NCI-H748 treated with DMSO at 0.1 percent for 48 hours (cell line): ENCODE measurements at places on chromosomes 2 and 18.
A peak's percentile ranks its signal among the peaks of the same experiment; 100 is the strongest.

DNA sequence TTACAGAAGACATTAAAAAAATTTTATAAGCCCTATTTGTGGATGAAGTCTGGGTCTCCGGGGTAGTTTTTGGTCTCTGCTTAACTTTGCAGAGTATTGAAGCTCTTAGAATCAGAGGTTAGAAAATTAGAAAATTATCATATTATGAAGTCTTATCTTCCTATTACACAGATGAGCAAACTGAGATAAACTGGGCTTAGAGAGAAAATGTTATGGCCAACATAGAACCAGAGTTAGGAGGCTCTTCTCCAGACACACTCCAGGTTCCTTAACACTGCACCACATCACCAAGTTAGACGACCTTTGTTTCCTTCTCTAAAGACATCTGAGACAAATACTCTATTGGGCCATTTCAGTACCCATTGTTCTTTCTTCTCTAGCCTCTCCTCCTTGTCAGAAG is 36.7 kb upstream of the NEB start:
- DNase-seq, result no peak

DNA sequence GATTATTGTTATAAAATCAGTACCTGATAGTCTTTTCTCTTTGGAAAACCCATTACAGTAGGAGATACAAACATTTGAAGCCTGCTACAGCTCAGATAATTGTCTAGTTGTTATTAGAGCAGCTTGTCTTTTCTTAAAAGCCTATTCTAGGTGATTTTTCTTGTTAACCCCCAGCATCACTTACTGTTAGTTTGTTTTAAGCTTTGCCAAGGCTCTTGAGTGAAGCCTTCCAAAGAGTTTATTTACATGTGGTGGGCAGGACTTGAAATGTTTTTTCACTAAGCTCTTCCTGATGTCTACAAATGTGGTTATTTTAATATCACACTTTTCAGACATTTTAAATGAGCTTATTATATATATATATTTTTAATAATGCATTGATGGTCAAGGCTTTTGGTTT is 791.3 kb downstream of the PLCL1 start:
- no peak for DNase-seq

DNA sequence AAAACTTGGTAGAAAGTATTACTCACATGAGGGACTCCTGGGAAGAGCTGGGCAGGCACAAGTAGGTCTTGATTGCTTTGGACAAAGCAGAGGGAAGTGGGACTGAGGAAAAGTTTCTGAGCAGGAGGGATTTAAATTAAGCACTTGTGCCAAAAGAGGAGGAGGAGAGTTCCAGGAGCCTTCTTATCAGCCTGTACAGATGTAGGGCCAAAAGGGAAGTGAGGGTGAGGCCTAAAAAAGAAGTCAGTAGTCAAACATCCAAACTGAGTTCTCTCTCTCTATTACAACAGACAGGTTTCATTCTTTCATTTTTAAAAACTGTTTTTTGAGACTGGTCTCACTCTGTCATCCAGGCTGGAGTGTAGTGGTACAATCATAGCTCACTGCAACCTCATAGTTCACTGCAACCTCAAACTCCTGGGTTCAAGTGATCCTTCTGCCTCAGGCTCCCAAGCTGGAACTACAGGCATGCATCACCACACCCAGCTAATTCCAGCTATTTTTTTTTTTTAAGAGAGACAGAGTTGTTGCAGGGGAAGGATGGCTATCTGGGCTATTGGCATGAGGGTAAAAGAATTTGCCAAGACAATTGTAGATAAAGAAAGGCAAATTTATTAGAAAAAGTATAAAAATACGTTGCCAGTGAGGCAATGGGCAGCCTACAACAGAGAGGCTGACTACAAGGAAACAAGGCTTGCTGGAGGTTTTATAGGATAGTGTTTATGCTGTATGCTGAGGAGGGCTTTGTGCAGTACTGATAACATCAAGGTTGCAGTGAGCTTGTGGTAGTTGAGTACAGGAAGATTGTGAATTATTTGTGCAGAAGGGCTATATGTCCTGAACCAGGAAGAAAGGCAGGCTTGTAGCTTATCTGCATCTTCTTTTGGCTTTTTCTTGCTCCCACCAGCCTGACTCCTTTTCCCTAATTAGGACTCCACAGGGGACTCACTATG is 29.0 kb downstream of the CFAP210 start:
- no peak for DNase-seq

- DNase-seq, result no peak
Measured at GRCh38 chr2:24877646-24878045, 42.4 kb downstream of the ADCY3 start.

DNA sequence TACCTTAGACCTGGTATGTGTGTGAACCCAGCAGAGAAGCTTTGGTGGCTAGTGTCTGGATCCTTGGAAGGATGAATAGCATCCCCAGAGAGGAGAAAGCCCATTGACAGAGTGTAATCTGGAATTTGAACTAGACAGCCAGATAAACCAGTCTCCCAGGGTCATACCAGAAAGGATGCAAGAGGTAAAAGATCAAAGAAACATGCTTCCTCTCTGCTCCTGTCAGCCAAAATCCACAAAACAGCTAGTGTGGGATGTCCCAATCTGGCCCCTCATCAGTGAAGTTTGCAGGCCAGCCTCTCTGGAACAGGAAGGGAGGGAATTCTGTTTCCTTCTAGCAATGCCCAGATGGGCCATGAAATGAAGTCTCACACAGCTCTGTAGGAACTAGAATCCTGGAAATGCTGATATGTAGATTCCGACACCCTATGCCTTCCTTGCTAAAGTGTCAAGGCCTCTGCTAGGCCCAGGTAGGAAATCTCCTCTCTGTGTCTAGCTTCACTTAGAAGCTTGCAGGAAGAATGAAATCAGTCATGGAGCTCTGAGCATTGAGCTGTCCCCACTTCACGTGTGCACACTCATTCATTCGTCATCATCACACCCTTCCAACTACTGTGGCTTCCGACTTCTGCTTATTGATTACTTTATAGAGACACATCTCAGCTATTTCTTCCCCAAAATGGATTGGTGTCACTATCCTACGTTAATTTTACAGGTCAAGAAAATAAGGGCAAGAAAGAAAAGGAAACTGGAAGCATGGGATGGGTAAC is 38.0 kb downstream of the EVA1A start:
- no peak for DNase-seq

DNA sequence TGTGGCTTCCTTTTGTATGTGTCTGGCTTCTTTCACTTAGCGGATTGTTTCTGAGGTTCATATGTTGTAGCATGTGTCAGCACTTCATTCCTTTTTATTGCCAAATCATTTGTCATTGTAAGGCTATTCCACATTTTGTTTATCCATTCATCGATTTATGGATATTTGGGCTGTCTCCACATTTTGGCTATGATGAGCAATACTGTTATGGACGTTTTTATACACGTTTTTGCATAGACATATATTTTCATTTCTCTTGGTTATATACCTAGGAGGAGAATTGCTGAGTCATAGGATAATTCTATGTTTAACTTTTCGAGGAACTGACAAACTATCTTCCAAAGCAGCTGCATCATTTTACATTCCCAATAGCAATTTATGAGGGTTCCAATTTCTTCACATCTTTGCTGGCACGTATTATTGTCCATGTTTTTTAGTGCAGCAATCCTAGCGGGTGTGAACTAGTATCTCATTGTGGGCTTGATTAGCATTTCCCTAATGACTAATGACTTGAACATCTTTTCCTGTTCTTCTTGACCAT is 48.1 kb upstream of the TBC1D8 start:
- DNase-seq, result no peak

- no peak for DNase-seq
Measured at GRCh38 chr2:226845386-226846116, 9.7 kb downstream of the RHBDD1 start.

DNA sequence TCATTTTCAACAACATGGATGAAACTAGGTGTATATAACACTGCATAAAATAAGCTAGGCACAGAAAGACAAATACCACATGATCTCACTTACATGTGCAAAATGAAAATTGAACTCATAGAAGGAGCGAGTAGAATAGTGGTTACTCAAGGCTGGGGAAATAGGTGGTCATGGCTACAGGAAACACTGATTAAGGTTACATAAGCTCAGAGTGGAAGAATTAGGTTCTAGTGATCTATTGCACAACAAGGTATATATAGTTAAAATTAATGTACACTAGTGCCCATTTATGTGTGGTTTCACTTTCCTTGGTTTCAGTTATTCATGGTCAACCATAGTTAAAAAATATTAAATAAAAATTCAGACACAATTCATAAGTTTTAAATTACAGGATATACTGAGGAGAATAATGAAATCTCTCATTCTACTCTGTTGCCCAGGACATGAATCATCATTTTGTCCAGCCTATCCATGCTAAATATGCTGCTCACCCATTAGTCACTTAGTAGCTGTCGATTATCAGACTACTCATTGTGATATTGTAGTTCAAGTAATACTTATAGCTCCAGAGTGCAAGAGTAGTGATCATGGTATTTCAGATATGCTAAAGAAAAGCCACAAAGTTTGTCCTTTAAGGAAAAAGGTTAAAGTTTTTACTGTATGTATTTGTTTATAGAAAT is 1530.9 kb upstream of the LRRTM1 start:
- no peak for DNase-seq

DNA sequence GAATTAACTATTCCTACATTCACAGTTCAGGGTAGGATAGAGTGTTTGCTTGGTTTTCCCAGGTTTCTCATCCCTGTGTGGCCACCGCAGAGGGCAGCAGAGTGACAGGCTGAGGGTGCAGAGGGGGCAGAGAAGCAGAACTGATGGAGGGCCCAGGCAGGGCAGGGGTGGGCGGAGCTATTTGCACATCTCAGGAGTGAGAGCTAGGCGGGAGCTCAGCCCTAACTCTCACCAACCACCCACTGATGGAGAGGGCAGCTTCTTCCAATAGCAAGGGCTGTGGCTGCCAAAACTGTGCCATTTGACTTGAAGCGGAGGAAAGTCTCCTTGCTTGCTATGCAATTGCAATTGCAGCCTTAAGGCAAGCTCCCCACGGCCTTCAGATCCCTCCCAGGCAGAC is 12.0 kb upstream of the DARS1 start:
- no peak for DNase-seq

DNA sequence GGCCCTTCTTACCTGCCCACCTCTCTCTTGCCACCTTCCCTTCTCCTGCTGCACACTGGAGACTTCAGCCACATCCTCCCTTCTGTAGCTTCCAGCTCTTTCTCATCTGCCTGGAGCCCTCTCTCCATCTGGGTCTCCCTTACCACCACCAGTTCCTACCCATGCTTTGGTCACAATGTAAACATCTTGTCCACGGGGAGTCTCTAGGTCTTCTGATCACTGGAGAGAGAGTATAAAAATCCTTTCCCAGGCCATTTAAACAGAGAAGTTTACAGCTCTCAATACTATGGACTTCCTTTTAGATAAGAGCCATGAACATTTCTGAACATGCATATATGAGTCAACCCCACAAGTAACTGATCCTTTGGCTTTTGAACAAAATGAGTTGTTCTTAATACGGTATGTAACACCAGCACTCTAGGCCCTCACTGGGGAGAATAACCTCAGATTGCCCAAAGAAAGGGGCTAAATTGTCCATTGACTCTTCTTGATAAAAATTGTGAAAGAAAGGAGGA is 5.8 kb downstream of the ARHGAP25 start:
- DNase-seq, result no peak

- no peak for DNase-seq
Measured at GRCh38 chr18:25111377-25112288, 240.3 kb downstream of the ZNF521 start.

GRCh38 chr2:9846554-9846953 is 3.3 kb downstream of the TAF1B start:
- DNase-seq, result no peak

DNA sequence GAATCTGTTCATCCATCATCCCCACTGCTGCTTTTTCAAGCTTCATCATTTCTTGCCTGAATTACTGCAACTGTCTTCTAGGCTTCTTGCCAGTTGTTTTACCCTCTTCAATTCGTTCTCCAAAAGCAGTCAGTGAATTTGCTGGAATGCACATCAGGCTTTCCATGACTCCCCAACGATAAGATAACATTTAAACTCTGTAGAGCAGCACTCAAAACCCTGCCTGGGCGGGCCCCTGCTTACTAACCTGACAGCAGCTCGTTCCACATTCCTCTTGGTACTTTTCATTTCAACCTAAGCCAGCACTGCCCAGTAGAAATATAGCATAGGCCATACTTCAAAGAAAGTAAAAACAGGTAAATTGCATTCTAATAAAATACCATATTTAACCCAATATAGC is 342.9 kb downstream of the SUCLG1 start:
- no peak for DNase-seq

GRCh38 chr2:68027959-68028358 is 34.8 kb downstream of the C1D start:
- DNase-seq, result no peak

DNA sequence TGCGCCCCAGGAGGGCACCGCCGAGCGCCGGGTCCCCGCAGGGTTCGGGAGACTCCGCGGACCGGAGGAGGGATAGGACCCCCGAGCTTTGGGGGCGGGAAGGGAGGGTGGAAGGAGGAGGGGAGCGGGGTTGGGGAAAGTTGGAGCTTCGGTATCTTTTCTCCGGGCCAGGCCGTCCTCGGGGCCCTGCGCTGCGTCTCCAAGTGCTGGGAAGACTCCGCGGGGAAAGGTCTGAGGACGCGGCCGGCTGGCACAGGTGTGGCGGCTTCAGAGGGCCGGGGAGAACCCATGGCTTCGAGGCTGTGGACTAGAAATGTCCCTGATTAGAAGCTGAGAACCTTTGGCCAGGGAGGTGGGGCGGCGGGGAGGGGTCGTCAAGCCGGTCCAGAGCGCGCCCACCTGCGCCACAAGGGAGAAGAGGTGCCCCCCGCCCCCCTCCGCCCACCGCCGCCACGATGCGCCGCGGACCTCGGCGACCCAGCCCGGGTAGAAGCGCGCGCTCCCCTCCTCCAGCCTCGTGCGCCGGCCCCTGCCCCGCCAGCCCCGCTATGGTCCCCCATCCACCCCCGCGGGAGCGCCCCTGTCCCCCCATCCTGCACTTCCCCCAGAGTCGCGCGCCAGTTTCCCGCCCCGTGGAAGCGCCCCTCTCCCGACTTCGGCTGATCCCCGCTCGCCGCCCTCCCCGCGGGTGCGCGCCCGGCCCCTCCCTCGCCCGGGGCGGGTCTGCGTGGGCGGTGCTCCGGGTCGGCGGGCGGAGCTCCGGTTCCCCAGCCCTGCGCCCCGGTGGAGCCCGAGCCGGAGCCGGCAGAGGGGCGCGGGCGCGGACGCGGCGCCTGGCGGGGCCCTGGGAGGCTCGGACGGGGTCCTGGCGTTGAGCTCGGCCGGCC is at the start of gene SNTG2:
TSS of gene SNTG2 (plus strand) at position 770 of the 887 bp plus-strand sequence. CDS start 148 bp downstream, outside the sequence.
- peak; percentile 17 for DNase-seq

GRCh38 chr2:160427629-160428404 is 65.8 kb downstream of the RBMS1 start:
- no peak for DNase-seq

- DNase-seq, result no peak
Measured at GRCh38 chr2:186535861-186536260, 49.8 kb downstream of the ZC3H15 start.

DNA sequence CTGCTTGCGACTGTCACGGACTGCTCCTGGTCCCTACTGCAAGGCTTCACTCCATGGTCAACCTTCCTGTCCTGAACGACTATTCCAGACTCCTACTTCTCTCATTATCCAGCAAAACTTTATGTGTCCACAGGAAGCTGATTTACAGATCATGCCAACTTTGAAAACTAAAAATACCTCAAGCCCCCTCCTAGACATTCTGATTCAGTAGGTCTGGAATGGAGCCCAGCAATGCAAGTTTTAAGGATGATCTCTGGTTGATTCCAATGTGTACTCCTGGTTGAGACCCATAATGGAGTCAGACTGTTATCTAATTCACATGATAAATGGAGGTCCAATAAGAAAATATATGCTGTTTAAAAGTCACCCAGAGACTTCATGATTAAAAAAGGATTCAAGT is 13.1 kb upstream of the LRATD1 start:
- no peak for DNase-seq
